ENCODE measurements at places on chromosomes 2 and 18.

- DNase-seq: no peak
These were observed 158.4 kb downstream of the FHOD3 start for GRCh38 chr18:36455931-36456330.

GRCh38 chr2:235170536-235171521 lies 219.0 kb downstream of the SH3BP4 start:
- peak; percentile 54 for DNase-seq

- no peak for DNase-seq
These were observed 149.6 kb upstream of the GULP1 start for GRCh38 chr2:188142088-188142487.

DNA sequence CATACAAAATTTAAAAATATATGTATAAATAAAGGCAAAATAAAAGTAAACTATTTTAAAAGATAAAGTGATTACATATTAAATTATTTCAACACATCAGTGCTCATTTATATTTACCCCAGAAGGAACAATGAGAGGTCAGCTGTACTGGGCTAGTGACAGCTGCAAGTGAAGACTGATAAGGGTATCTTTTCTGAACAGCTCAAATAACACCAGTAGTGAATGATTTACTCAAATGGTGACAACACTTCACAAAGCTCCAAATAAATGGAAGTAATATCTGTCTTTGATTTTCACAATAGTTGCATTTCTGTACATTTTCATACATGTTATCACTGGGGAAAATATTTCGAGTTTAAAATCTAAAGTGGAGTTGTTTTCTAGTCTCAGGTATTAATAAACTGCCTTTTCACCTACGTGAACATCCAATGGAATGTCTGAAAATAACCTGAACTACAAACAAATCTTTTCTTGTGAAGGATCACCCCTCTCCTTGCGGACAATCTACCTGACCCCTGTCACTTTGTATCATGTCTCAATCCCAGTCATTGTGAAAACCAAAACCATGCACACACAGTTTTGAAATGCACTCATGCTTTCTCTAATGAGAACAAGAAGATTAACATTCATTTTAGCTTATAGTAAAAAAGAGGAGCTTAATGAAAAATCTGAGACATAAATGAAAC lies 1928.8 kb upstream of the CELF4 start:
- no peak for DNase-seq

DNA sequence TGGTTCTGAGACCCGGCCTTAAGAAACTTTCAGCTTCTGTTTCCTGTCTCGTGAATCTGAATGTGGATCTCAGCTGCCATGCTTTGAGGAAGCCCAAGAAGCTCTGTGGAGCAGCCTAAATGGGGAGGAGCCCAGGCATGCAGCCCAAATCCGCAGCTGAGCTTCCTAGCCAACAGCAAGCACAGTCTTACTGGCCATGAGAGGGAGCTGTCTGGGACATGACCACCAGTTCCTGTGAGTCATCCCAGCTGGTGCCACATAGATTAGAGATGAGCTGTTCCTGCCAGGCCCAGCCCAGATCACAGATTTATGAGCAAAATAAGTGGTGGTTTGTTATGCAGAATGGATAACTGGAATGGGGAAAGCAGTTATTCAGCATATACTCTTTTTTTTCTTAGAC lies 224.4 kb upstream of the APCDD1 start:
- peak; percentile 44 for DNase-seq

DNA sequence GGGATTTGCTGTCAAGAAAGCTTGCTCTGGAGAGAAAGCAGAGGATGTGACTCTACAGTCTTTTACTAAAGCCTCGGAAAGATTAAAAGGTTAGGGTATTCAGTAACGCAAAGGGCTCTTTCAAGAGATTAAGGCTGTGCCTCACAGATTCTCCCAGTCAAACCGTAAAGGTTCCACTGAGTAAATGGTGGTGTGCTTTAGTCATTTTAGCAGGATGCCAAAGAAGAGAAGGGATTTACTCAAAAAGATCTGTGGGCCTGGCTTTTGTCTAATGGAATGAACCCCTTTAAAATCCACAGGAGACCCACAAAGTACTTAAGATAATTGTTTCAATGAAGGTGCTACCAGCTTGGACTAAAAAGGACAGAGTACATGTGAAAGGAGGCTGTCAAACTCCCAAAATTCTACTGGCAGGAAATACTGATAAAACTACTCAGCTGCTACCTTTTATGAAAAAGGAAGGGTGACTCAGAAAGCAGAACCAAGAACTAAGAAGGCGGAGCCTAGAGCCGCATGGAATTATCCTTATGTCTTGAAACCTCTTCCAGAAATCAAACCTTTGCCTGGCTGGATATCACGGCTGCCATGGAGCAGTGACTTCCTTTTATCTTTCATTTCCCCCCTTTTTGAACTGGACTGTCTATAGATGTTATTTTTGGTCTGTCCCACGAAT lies 670.2 kb upstream of the ZEB2 start:
- DNase-seq: no peak

- DNase-seq: no peak
These were observed 70.3 kb downstream of the WDR7 start for GRCh38 chr18:56721491-56721890.

- no peak for DNase-seq
These were observed 82.7 kb downstream of the LONRF2 start for GRCh38 chr2:100239486-100240210.

DNA sequence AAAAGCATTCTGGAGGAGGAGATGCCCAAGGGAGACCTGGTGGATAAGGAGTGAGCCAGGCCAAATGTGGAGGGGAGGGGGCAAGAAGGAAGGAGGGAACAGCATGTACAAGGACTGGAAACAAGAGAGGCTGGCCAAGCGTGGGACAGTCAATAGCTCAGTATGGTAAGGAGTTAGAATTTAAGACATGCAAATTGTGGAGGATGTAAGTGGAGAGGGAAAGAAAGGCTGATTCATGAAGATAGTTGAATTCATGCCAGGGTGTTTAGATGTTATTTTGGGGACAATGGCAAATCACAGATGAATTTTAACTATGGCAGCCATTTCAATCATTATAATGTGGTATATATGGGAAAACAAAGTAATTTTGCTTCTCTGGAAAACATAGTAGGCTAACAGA lies 462.3 kb downstream of the MEIS1 start:
- peak; percentile 56 for DNase-seq

DNA sequence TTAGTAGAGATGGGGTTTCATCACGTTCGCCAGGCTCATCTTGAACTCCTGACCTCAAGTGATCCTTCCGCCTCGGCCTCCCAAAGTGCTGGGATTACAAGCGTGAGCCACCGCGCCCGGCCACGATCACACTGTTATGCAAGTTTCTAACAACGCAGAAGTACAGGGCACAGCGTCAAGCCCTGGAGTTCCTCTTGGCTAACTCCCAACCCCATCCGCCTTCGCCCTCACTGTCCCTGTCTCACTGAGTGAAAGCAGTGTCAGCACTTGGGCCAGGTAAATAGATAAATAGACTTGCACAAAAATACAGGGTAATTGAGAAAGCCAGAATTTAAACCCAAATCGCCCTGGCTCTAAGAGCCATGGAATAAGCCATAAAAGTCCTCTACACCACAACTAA lies 111.7 kb downstream of the ACVR1 start:
- DNase-seq: no peak

- no peak for DNase-seq
These were observed 96.2 kb downstream of the PDE1A start for GRCh38 chr2:182330451-182331305.

- DNase-seq: no peak
These were observed 87.8 kb upstream of the SNTG2 start for GRCh38 chr2:862731-863466.

- no peak for DNase-seq
These were observed 151.5 kb downstream of the INO80D start for GRCh38 chr2:205934443-205934842.

- no peak for DNase-seq
These were observed 46.3 kb downstream of the RTN4 start for GRCh38 chr2:55003706-55004639.

DNA sequence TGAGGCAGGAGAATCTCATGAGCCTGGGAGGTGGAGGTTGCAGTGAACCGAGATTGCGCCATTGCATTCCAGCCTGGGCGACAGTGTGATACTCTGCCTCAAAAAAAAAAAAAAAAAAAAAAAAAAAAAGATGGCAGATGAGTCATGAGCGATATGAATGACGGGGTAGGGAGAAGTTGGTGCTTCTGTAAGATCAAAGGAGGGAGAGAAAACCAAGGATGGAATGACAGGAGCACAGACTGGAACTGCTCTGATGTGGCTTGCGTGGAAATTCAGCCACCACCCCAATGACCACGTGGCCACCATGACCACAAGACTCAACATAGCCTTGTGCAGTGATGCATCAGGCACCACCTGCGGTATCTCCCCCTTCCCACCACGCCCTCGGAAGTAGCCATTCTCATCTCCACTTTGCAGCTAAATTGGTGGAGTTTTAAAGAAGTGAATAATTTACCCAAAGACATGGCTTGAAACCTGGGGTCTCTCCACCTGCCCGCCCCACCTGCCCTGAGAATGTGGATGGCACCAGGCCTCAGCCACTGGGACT lies 96.0 kb downstream of the ACKR3 start:
- no peak for DNase-seq

DNA sequence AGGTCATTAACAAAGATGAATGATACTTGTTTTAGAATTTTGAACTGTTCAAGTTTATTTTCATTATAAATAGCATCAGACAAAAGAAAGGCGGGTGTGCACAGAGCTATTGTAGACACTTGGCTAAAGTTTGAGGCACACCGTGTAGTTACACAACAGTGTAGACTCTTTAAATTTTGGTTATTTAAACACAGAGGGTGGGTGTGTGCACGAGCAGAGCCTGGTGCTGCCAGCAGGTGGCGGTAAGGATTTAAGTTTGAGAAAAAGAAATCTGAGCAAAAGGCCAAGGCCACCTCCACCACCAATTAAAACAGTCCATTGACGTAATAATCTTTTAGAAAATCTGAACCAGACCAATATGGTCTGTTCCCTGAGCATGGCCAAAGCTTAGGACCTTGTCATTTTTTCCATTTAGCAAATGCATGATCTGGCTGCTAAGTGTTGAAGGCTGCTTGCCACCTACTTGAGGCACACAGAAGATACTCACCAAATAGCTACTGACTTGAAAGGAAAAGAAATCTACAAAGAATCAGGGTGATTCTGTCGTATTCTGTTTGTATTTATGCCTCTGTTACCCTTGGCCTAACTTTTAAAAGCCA lies 14.3 kb downstream of the COPS7B start:
- no peak for DNase-seq

- DNase-seq: no peak
These were observed 207.8 kb downstream of the RND3 start for GRCh38 chr2:150279686-150280085.

- no peak for DNase-seq
These were observed 3.0 kb downstream of the CNNM4 start for GRCh38 chr2:96763511-96764252.

GRCh38 chr2:239584986-239585385 lies 184.2 kb upstream of the HDAC4 start:
- DNase-seq: no peak

DNA sequence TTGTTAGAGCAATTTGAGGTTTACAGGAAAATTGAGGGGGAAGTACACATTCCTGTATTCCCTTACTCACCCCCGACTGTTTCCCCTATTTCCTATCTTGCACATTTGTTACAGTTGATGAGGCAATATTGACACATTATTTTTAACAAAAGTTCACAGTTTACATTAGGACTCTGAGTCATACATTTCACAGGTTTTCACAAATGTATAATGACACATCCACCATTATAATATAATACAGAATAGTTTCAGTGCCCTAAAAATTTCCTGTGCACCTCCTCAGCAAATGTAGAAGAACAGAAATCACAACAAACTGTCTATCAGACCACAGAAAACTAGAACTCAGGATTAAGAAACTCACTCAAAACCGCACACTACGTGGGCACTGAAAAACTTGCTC lies 160.6 kb upstream of the RMP24 start:
- no peak for DNase-seq

GRCh38 chr18:57950542-57950941 lies 93.5 kb upstream of the NEDD4L start:
- DNase-seq: no peak

DNA sequence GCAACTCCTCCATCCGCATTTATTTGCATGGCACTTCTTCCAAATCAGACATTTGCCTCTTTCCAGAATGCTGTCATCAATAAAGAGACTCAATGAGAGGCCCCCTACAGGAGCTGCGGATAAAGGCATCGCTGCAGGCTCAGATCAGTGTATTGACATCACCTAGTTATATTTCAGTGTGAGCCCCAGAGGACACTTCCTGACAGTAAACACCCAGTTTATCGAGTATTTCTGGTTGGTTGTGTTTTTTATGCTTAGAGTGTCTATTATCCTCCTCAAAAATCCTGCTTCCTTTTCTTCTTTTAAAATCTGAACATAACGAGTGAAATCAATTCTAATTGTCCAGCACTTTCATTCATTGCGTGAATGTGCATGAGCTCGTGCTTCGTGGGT lies 38.8 kb downstream of the NRP2 start:
- DNase-seq: no peak

DNA sequence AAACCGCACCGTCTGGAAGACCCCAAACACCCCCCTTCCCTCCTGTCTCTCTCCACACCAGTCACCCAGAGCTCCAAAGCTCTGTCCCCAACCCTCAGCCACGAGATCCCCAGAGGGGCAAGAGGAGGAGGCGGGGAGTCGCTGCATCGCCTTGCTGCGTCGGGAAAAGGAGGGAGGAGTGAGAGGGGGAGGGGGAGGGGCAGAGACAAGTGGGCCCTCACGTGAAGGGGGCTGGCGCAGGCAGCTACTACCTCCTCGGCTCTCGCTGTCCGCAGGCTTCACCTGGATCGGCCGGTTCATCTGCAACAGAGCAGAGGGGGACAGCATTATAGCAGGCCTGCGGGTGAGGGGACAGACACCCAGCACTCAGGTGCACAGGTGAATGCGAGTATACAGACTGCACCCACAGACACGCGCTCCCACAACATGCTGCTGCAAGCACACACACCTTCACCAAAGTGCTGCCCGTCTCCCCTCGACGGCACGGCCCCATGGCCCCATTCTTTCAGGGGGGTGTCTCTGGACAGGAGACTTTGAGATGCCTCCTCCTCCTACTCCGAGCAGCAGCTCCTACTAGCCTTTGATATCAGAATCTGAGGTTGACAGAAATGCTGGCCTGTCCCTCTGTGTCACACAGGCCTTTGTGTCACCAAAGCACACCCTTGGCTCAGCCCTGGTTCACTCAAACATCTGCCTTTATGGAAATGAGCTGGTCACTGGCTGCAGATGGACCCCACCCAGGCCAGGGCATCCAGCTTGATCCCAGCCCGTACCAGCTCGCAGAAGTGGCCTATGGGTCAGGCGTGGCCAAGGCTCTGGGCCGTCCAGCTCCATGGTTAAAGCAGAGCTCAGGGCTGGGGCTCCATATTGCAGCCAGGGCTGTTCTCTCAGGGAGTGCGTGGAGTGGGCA lies 243.8 kb downstream of the CELF4 start:
- no peak for DNase-seq

Measured in fibroblast of skin of left quadriceps (primary cell).